ENCODE measurements at places on chromosomes 16 and 17.

- no peak for DNase-seq
Observed at GRCh38 chr17:27946513-27946912, 53.3 kb upstream of the LYRM9 start.

DNA sequence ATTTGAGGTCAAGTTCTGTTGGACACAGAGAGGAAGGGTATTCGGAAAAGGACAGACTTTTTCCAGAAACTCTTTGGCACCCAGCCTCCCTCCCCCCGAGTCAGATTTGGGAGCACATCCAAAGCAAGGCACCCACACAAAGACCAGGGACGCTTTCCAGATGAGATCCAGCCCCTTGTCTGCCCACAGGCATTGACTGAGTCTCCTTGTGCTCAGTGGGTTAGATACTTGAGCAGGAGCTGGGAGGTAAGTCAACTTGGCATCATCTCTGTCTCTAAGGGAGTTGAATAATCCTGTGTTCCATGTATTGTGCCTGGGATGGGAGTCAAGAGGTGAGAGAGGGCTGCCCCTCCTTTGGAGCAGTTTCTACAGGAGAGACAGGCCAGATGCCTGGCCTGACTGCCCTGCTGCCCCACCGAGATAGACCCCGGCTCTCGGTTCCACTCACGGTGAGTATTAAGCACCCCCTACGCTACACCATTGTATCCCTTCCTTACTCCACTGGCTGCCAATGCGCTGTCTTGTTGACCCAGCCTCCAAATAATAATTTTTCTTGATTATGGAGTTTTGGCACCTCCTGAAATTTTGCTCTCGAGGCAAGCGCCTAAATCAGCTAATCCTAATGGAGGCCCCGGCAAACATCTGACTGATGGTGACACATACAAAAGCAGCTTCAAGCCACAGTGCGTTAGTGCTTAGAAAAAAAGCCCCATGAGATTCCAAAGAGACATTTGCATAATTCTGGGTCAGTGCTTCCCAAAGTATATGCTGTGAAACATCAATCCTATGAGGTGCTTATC lies 29.6 kb upstream of the MAP3K14 start:
- no peak for DNase-seq

GRCh38 chr17:33086041-33086440 lies 94.4 kb downstream of the SPACA3 start:
- DNase-seq = no peak

DNA sequence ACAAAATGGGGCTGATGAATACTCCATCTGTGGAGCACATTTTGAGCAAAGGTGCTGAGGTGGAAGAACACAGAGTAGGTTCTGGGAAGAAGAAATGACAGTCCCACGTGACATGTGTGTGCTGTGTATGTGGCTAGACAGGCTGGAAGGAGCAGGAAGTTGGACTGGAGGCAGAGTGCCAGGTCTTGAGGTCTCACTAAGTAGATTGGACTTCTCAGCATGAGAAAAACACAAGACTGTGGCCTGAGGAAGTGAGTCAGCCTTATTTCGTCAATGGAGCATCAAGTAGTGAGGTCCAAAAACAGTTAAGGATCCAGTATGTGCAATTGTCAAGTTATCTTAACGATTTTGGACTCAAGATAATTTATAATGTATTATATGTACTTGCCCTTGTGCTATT lies 736.5 kb downstream of the KCNJ2 start:
- no peak for DNase-seq

GRCh38 chr17:58527949-58528348 lies 13.5 kb upstream of the MTMR4 start:
- DNase-seq = no peak

GRCh38 chr16:80263181-80263823 lies 277.5 kb upstream of the DYNLRB2 start:
- no peak for DNase-seq

DNA sequence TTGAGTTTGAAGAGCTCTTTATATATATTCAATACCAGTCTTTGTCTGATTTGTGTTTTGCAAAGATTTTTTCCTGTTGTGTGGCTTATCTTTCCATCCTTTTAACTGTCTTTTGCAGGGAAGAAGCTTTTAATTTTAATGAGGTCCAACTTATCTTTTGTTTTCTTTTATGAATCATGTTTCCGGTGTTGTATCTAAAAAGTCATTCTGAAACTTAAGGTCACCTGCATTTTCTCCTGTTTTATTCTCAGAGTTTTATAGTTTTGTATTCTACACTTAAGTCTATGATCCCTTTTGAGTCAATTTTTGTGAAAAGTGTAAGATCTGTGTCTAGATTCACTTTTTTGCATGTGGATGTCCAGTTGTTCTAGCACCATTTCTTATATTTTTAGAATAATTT lies 24.6 kb upstream of the COX10 start:
- DNase-seq = no peak

DNA sequence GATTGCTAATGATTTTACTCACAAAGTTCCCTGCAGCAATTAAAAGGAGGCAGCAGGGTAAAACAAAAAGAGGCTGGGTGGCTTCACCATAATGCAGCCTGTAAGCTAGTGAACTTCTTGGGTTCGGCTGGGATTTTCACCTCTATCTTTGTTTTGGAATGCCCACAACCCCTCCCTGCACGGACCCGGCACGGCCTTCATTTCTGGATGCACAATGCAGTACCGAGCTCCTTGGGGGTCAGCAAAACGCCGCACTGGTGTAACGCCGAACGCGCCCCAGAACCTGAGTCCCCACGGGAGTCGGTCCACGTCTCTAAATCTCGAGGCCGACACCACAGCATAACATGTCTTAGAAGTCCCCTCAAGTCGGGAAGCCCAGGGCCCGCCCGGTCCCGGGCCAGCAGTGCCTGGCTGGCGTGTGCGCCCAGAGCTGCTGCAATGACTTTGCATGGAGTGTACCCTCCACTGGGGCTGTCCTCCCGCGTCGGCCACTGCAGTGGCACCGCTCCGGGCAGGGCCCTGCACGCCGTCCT lies 759 bp downstream of the UBE2O start:
- DNase-seq = peak; percentile 70

- DNase-seq = no peak
Observed at GRCh38 chr16:72210072-72210471, 38.1 kb upstream of the PMFBP1 start.

DNA sequence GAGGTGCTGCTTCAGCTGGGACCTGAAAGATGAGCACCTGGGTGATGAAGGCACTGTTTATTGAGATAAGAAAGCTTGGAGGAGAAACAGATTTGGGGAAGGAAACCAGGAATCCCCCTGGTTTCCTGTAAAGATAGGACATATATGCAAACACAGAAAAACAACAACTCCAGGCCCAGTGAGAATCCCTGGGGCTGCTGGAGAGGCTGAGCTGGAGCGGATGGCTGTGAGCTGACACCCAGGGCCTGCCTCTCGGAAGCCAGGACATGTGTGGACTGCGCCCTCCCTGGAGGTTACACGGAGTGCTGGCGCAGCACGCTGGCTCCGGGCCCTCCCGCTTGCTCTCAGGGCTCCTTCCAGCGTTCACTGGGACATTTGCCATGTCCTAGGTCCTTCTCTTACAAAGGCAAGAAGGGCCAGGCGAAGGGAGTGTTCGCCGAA lies 57.5 kb downstream of the CYB5B start:
- DNase-seq = no peak

- no peak for DNase-seq
Observed at GRCh38 chr17:39763051-39763820, 25.5 kb downstream of the GRB7 start.

- DNase-seq = no peak
Observed at GRCh38 chr17:44253006-44253405, 14.9 kb downstream of the SLC4A1 start.

- DNase-seq = no peak
Observed at GRCh38 chr17:56822725-56823124, 11.0 kb downstream of the C17orf67 start.

DNA sequence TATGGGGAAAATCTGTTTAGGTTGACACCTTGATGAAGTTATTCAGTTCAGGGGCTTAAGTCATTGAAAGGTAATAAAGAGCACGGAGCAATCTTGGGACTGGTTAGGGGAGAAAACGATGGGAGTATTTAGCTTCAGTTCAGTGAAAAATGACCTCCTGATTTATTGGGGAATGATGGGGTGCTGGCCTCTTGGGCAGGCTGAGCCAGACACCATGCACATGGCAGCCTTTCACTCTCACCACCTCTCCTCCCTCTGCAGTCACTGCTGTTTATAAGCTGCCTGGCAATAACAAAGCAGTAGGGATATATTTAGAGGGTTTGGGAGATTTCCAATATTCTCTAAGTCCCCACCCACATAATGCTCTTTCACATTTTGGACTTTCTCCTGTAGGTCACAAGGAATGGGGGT lies 140.5 kb upstream of the HS3ST2 start:
- DNase-seq = no peak

DNA sequence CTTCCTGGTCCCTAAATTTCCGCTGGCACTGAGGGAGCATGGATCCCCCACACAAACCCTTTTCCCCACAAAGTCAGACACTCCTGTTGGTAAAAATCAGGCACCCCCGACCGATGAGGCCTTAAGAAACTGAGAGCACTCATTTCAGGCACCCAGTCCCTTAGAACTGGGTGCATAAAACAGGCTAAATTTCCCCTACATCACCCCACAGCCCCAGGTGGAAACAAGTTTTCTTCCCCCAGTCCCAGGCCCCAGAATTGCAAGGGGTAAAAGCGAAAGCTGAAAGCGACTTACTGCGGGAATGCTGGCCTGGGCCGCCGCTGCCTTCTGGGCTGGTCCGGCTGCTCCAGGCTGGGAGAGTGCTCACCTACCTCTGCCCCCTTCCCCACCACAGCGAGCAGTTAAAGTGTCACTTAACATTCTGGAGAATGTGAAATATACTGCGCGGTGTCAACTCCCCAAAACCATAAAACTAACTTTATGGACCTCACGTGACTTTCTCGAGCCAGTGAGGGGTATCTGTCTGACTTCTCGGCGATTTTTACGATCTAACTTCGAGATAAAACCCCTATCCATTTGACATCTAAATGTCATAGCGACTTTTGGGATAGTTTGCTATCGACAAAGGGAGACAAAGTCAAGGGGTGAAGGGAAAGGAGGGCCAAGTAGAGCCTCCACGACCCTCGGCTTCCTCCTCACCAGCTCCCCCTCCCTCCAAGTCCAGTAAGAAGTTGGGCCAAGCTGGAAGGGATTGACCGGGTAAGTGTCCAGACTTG lies at the start of gene HOXB3:
TSS of gene HOXB3 (minus strand) at position 411 of the 776 bp plus-strand sequence. CDS start 37,767 bp downstream, outside the sequence.
- no peak for DNase-seq

- no peak for DNase-seq
Observed at GRCh38 chr16:67423611-67424260, 7.2 kb upstream of the HSD11B2 start.

DNA sequence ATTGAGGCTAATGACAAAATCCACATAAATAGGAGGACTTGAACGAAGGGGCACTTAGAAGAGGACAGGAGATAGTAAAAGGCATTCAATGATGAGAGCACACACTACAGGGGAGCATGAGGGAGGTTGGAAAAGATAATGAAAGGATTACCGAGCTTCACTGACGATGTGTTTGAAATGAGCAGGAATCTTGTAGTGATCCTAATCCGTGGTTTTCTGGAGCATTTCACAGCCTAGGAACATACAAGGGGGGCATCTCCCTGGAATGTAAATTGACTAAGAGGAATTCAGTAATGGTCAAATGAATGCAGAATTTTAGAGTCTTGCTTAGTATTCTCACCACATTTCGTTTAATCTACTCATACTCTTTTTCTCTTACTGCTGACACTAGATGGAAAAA lies 5.2 kb downstream of the ATMIN start:
- DNase-seq = no peak

- peak; percentile 72 for DNase-seq
Observed at GRCh38 chr16:3266873-3267537, 10.6 kb upstream of the MEFV start.

DNA sequence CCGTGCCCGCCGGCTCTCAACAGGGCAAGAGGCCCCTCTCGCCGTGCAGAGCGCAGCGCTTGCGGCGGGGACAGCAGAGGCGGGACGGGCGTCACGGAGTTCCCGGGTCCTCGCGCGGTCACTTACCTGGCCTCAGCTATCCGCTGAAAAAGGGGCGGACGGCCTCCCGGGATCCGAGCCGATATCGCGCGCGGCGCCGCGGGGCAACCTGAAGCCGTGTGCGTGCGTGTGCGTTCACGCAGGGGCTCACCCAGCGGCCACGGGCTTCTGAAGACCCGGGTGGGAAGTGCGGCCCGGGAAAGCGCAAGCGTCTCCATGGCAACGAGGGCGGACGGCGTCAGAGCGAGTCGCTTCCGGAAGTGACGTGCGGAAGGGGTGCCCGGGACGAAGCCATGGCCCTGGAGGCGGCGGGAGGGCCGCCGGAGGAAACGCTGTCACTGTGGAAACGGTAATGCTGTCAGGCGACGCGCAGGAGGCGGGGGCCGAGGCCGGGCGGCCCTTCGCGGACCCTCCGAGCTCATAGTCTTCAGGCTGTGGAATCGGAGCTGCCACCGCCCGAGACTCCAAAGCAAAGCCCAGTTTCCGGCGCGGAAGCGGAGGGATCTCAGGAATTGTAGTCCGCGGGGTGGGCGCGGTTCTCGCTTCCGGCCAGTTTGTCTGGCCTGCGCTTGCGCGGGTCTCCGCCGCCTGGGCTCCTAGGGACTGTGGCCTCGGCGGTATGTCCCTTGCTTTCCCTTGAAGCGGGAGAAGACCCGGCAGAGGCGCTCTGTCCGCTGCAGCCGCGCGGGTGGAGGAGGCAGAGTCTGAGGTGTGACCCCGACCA lies at the start of gene ENDOV:
TSS of gene ENDOV (plus strand) at position 365 of the 823 bp plus-strand sequence. CDS start at position 393, 28 bp downstream.
- peak; percentile 98 for DNase-seq

DNA sequence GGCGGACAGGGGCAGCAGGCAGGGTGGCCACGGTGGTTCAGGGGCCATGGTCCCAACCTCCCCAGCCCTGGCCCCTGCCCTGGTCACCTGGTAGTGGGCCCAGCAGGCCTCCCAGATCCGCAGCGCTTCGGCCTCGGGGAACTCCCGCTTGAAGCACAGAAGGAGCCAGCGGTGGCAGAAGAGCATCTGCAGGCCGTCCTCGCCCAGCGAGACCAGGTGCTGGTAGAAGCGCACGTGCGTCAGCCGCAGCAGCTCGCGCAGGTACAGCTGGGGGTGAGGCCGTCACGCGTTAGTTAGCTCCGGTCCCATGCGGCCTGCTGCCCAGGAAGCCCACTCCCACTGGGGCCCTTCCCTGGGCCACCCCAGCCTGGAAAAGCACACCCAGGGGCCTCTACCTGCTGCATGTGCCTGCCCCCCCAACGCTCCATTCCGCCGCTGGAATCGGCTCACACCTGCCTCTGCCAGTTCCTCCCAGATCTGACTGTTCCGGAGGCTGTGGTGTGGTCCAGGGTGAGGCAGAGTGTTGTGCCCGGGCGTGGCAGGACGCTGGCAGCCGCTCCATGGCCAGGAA lies 90.8 kb downstream of the TBC1D16 start:
- DNase-seq = no peak

DNA sequence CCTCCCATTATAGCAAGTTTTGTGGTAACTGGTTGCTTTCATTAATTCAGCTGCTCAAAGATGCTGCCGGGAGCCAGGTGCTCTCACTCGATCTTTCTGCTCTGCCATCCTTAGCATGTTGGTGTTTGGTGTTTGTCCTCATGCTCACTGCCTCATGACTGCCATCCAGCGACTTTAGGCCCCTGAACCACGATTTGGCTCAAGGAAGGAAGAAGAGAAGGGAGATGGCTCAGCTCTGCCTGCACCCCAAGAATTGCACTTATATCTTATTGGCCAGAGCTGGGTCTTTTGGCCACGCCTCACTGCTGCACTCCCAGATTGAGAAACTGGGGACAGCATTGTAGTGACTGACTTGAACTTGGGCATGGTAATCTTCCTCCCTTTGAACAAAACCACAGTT lies 52.7 kb downstream of the ARSG start:
- DNase-seq = no peak
